Activated naive CD8-positive, alpha-beta T cell treated with anti-CD3 and anti-CD28 coated beads, Interleukin-2, amount 10 ng/mL, durations not matched to agents 7 days and 5 days (primary cell): ENCODE measurements at places on chromosomes 11 and 22. TPM values are rescaled to one million over a fixed set of nuclear protein-coding genes. Genes with fewer than 3 reads are reported as not detected.

GRCh38 chr11:132610216-132610615 is 922.1 kb downstream of the OPCML start:
- H3K4me1 ChIP-seq, result no peaks in the 10 kb centered on the region
- no peak overlapping the region for H3K4me3 ChIP-seq
- no peaks in the 10 kb centered on the region for H3K27me3 ChIP-seq
- no peaks in the 10 kb centered on the region for H3K36me3 ChIP-seq
- H3K27ac ChIP-seq, result no peak overlapping the region

The WEE1 gene
- total RNA-seq, result 47.8 TPM

The HBE1 gene
- not detected for total RNA-seq

- DNase-seq, result peak; percentile 80
- H3K27ac ChIP-seq, result no peak overlapping the region
- peaks cover 6% of the 10 kb centered on the region for H3K4me1 ChIP-seq
- H3K4me3 ChIP-seq, result peak overlapping the region; percentile 93
- H3K27me3 ChIP-seq, result peaks cover 6% of the 10 kb centered on the region
Observed at GRCh38 chr11:18720808-18721560, 5.0 kb downstream of the IGSF22 start.

GRCh38 chr11:19656140-19656541 is 56.5 kb upstream of the NAV2 start:
- H3K4me1 ChIP-seq, result peaks cover 5% of the 10 kb centered on the region
- DNase-seq, result no peak
- H3K27me3 ChIP-seq, result peaks cover 5% of the 10 kb centered on the region
- no peak overlapping the region for H3K4me3 ChIP-seq

DNA sequence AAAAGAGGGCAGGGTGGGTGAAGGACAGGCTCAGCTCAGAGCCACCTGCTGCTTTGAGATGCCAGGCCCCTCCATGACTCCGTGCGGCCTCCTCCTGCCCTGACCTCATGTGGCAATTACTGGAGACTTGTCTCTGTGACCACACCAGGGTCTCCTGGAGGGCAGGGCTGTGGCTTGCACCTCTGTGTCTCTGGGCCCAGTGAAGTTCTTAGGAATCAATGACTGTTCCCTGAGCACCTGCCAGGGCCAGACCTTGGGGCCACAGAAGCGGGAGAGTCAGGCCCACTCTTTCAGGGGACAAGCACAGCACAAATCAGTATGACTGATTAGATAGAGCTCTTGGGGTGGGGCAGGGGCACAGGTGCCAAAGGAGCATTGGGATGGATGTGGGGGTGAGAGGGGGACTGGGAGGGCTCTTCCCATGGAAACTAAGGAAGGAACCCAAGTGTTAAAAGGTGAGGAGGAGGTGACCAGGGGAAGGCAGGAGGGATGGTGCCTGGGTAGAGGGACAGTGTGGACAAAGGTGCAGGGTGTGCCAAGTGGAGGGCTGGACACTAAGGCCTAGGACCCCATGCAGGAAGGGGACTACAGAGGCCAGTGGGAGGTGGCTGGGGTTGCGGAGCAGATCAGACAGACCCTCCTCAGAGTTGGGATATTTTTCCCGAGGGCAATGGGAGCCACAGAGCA is 77.3 kb upstream of the SHISAL1 start:
- H3K27me3 ChIP-seq, result peaks cover 10% of the 10 kb centered on the region
- H3K27ac ChIP-seq, result peak overlapping the region; percentile 17
- no peaks in the 10 kb centered on the region for H3K4me1 ChIP-seq

DNA sequence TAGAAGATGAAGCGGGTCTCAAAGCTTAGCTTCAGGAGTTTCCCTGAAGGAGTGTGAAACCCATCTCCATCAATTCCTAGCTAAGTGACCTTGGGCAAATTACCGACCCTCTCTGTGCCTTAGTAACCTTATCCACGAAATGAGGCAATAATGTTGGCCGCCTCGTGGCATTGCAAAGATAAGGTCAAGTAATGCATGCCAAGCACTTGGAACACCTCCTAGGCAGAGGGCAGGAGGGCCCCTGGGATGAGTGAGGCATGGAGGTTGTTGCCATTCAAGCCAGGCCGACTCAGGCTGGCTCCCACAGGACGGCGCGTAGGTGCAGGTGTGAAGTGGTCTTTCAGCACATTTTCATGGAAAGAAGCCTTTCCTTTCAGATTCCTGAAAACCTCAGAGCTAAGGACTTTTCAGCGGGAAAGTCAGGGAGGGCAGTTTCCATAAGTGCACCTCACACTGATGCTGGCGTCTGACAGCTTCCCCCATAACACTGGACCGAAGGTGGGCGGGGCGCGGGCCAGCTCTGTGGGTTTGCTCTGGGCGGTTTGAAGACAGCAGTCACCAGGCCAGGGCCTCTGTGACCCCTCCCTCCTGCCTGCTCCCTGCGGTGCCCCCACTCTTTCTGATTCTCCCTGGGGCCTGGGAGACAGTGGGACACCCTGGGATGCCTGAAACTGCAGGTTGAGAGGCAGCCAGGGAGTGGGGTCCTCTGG is 25.2 kb downstream of the RPS6KA4 start:
- no peak overlapping the region for H3K27ac ChIP-seq
- no peaks in the 10 kb centered on the region for H3K36me3 ChIP-seq
- peaks cover 9% of the 10 kb centered on the region for H3K4me1 ChIP-seq
- DNase-seq, result no peak

GRCh38 chr11:66887526-66887925 is 30.7 kb downstream of the LRFN4 start:
- no peaks in the 10 kb centered on the region for H3K27me3 ChIP-seq
- no peak for DNase-seq
- no peak overlapping the region for H3K4me3 ChIP-seq
- peaks cover 2% of the 10 kb centered on the region for H3K4me1 ChIP-seq
- no peak overlapping the region for H3K27ac ChIP-seq
- H3K36me3 ChIP-seq, result no peaks in the 10 kb centered on the region

DNA sequence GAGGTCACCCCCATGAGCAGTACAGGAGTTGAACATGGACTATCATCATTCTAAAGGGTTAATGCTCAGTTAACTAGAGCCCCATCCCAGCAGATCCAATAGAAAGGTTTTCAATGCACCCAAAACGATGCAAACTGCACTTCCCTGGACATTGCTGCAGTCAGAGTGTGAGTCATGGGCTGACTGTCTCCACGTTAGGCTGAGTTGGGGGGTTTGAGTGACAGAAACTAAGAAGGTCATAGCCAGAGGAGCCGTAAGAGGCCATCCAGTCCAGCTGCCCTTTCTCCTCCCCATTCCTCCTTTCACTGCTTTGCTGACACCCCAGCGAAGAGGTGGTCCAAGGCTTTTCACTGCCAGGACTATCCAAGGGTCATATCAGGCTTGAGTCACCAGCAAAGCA is 10.5 kb upstream of the OR2AT4 start:
- H3K36me3 ChIP-seq, result no peaks in the 10 kb centered on the region
- no peak for DNase-seq
- no peak overlapping the region for H3K27ac ChIP-seq
- H3K4me1 ChIP-seq, result peaks cover 1% of the 10 kb centered on the region
- H3K27me3 ChIP-seq, result peaks cover 14% of the 10 kb centered on the region

GRCh38 chr22:37517826-37518450 is 1.3 kb downstream of the CARD10 start:
- H3K27ac ChIP-seq, result no peak overlapping the region
- H3K4me3 ChIP-seq, result peak overlapping the region; percentile 63
- H3K36me3 ChIP-seq, result no peaks in the 10 kb centered on the region

The OR10D3 gene
- total RNA-seq, result not detected

- no peak for DNase-seq
- no peak overlapping the region for H3K27ac ChIP-seq
- H3K4me1 ChIP-seq, result no peaks in the 10 kb centered on the region
- H3K4me3 ChIP-seq, result no peak overlapping the region
Observed at GRCh38 chr11:126607776-126608541, 252.5 kb downstream of the ST3GAL4 start.

The CCDC81 gene
- total RNA-seq, result 0.39 TPM

DNA sequence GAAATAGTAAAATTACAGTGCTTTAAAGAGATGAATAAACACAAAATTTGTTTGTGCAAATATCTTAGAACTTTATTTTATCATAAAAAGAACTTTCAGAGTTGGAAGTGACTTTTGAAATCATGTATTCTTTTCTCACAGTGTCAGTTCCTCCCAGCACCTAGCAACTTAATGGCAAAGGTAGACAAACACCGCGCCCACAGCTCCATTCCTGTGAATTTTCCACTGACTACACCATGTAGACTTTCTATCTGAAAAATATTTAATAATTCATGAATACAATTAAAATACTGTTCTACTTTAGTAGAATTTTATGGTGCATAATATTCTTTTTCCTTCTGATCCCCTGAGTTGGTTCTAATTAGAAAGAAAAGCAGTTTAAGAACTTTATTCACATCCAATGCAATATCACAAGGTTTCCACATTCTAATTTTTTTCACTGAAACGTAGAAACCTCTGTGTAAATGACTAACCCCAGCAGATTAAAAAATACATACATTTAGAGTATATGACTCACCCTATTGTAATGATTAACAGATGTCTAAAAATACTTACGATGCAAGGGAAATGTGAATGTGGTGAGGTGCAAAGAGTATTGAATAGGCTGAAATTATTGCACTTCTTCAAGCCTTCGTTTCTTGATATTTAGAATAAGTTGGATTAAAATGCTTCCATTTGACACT is 218.2 kb upstream of the CCDC179 start:
- H3K4me3 ChIP-seq, result no peak overlapping the region
- no peaks in the 10 kb centered on the region for H3K36me3 ChIP-seq

GRCh38 chr11:47589977-47590861 is 3.7 kb downstream of the FAM180B start:
- peaks cover 23% of the 10 kb centered on the region for H3K4me1 ChIP-seq
- H3K27ac ChIP-seq, result no peak overlapping the region
- peaks cover 28% of the 10 kb centered on the region for H3K27me3 ChIP-seq
- no peak for DNase-seq
- no peak overlapping the region for H3K4me3 ChIP-seq

DNA sequence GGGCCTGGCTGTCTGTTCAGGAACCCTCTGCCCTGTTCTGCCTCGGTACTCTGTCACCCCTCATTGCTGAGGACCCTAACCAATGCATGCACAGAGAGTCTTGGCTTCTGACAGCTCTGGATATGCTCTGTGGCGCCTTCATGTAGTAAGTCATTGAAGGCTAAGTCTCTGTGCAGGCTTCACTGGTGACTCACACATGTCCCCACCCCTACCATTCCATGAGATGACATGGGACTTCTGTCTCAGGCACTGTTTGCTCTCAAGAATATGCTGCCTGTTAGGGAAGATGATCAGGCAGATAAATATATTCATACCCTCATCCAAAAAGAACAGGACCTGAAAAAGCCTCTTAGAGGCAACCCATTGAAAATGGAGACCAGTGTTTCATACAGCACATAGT is 43.6 kb upstream of the HORMAD2 start:
- peaks cover 3% of the 10 kb centered on the region for H3K27me3 ChIP-seq
- H3K36me3 ChIP-seq, result no peaks in the 10 kb centered on the region
- H3K27ac ChIP-seq, result no peak overlapping the region
- DNase-seq, result no peak

- H3K4me3 ChIP-seq, result no peak overlapping the region
- no peaks in the 10 kb centered on the region for H3K4me1 ChIP-seq
- no peak for DNase-seq
- H3K27ac ChIP-seq, result no peak overlapping the region
- H3K27me3 ChIP-seq, result no peaks in the 10 kb centered on the region
- H3K36me3 ChIP-seq, result no peaks in the 10 kb centered on the region
Observed at GRCh38 chr11:59261150-59261549, 48.4 kb upstream of the MPEG1 start.

DNA sequence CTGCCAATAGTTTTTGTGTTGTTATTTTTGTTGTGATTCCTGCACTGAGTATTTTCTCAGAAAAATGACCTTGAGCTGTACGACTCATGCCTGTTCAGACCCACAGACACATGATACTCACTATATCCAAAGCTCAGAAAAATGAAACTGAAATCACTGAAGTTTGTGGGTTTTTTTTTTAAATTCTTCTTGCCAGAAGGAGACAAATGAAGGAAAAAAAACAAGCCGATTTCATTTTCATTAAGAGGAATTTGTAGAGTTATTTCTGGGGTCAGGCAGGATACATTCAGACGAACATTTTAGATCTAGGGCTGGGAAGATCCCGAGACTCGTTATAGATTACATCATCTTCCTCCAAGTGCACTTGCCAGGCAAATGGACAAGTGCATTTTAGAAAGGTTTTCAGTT is 60.4 kb downstream of the BMAL1 start:
- no peak for DNase-seq
- peak overlapping the region; percentile 78 for H3K4me3 ChIP-seq
- H3K27ac ChIP-seq, result peak overlapping the region; percentile 78
- peaks cover 60% of the 10 kb centered on the region for H3K4me1 ChIP-seq

DNA sequence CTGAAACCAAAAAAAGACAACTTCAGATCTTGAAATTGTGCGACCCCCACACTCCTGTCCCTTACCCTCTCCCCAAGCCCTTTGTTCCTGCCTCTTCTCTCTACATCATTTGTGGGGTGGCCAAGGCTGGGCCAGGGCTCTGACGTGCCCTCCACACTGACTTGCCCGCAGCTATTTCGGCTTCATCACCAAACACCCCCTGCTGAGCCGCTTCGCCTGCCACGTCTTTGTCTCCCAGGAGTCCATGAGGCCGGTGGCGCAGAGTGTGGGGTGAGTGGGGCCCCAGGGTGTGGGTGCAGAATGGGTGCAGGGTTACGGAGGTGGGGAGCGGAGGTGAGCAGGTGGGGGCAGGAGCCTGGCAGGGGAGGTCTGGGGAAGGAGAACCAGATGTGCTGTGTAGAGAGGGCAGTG is 9.5 kb downstream of the MAPK8IP2 start:
- no peak for DNase-seq
- H3K4me1 ChIP-seq, result peaks cover 5% of the 10 kb centered on the region
- no peaks in the 10 kb centered on the region for H3K36me3 ChIP-seq
- H3K4me3 ChIP-seq, result no peak overlapping the region
- H3K27me3 ChIP-seq, result peaks cover 31% of the 10 kb centered on the region
- H3K27ac ChIP-seq, result no peak overlapping the region

GRCh38 chr11:6561288-6561687 is 42.1 kb downstream of the RRP8 start:
- H3K4me3 ChIP-seq, result no peak overlapping the region
- DNase-seq, result no peak
- no peaks in the 10 kb centered on the region for H3K4me1 ChIP-seq
- H3K27me3 ChIP-seq, result no peaks in the 10 kb centered on the region
- H3K27ac ChIP-seq, result no peak overlapping the region
- H3K36me3 ChIP-seq, result peaks cover 5% of the 10 kb centered on the region

GRCh38 chr22:30038219-30038618 is 42.0 kb upstream of the HORMAD2 start:
- no peak overlapping the region for H3K27ac ChIP-seq
- DNase-seq, result no peak
- H3K36me3 ChIP-seq, result no peaks in the 10 kb centered on the region
- H3K27me3 ChIP-seq, result peaks cover 8% of the 10 kb centered on the region

- peaks cover 4% of the 10 kb centered on the region for H3K4me1 ChIP-seq
- H3K36me3 ChIP-seq, result no peaks in the 10 kb centered on the region
- no peak overlapping the region for H3K27ac ChIP-seq
- H3K27me3 ChIP-seq, result peaks cover 2% of the 10 kb centered on the region
- no peak for DNase-seq
Observed at GRCh38 chr11:70111269-70112016, 33.3 kb downstream of the ANO1 start.
